ENCODE measurements at places on chromosomes 4 and X.

GRCh38 chrX:77679144-77679543, 106.9 kb downstream of the ATRX start:
- H3K4me1 ChIP-seq: no peaks in the 10 kb centered on the region
- DNase-seq: no peak
- H3K27ac ChIP-seq: no peak overlapping the region

GRCh38 chr4:98586962-98587354, 71.5 kb downstream of the TSPAN5 start:
- no peaks in the 10 kb centered on the region for H3K27me3 ChIP-seq
- no peaks in the 10 kb centered on the region for H3K4me1 ChIP-seq
- no peak overlapping the region for H3K27ac ChIP-seq
- no peak overlapping the region for H3K4me3 ChIP-seq
- H3K36me3 ChIP-seq: no peaks in the 10 kb centered on the region
- DNase-seq: no peak

DNA sequence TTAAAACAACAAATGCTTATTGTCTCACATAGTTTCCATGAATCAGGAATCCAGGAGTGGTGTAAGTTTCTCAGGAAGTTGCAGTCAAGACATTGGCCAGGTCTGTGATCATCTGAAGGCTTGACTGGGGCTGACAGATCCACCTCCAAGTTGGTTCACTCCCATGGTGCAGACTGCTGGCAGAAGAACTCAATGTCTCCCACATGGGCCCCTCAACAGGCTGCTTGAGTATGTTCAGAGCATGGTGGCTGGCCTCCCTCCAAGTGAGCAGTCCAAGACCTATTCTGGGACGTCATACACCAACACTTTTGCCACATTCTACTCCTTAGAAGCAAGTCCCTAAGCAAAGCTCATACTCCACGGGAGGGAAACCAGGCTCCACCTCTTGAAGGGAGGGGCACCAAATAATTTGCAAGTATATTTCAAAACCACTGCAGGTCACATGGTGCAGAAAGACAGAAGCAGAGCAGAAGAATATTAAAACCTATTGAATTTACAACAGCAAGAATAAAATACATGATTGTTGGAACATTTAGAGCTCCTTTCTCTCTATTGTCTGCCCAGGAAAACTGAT, 35.3 kb downstream of the LGI2 start:
- no peaks in the 10 kb centered on the region for H3K36me3 ChIP-seq
- no peak for DNase-seq
- H3K4me3 ChIP-seq: no peak overlapping the region
- H3K4me1 ChIP-seq: no peaks in the 10 kb centered on the region
- no peak overlapping the region for H3K27ac ChIP-seq
- H3K27me3 ChIP-seq: no peaks in the 10 kb centered on the region

GRCh38 chr4:5383191-5383980, 325.0 kb downstream of the EVC2 start:
- DNase-seq: no peak
- no peaks in the 10 kb centered on the region for H3K36me3 ChIP-seq
- H3K27me3 ChIP-seq: no peaks in the 10 kb centered on the region
- no peaks in the 10 kb centered on the region for H3K4me1 ChIP-seq

- no peak overlapping the region for H3K27ac ChIP-seq
- H3K27me3 ChIP-seq: peaks cover 69% of the 10 kb centered on the region
- H3K4me1 ChIP-seq: peaks cover 10% of the 10 kb centered on the region
- H3K36me3 ChIP-seq: no peaks in the 10 kb centered on the region
Observed at GRCh38 chr4:37243722-37244582, 591 bp upstream of the NWD2 start.

DNA sequence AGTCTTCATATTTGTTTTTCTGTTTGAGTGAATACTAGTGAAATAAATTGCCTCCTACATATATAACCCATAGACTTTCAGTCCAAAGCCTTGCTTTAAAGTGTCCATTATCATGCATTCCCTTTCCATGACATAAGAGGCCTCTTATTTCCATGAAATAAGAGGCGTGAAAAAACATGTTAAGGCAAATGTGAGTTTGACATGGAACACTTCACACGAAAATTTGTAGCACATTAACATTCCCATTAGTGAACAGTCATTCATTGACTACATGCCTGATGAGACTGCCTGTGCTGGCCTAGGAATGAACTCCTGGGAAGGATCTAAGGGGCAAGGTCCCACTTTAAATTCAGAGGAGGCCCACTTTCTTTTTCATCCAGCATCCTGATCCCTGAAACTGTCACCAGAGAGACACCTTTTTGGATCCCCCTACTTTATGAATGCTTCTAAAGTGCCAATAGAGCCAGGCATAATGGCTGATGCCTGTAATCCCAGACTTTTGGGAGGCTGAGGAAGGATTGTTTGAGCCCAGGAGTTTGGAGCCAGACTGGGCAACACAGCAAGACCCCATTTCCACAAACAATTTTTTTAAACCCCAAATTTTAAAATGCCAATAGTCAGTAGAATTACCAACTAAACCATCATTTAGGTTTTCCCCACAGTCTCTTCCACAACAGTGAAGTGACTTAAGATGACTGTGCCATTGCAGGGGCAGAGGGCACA, 6.7 kb downstream of the RTL8B start:
- no peaks in the 10 kb centered on the region for H3K4me1 ChIP-seq
- H3K27ac ChIP-seq: no peak overlapping the region
- no peaks in the 10 kb centered on the region for H3K36me3 ChIP-seq
- no peaks in the 10 kb centered on the region for H3K27me3 ChIP-seq
- no peak overlapping the region for H3K4me3 ChIP-seq

Measured in left lung (tissue), 14 donors.